ENCODE measurements at places on chromosomes 1 and 21. TPM values are rescaled to one million over a fixed set of nuclear protein-coding genes. Genes with fewer than 3 reads are reported as not detected.

DNA sequence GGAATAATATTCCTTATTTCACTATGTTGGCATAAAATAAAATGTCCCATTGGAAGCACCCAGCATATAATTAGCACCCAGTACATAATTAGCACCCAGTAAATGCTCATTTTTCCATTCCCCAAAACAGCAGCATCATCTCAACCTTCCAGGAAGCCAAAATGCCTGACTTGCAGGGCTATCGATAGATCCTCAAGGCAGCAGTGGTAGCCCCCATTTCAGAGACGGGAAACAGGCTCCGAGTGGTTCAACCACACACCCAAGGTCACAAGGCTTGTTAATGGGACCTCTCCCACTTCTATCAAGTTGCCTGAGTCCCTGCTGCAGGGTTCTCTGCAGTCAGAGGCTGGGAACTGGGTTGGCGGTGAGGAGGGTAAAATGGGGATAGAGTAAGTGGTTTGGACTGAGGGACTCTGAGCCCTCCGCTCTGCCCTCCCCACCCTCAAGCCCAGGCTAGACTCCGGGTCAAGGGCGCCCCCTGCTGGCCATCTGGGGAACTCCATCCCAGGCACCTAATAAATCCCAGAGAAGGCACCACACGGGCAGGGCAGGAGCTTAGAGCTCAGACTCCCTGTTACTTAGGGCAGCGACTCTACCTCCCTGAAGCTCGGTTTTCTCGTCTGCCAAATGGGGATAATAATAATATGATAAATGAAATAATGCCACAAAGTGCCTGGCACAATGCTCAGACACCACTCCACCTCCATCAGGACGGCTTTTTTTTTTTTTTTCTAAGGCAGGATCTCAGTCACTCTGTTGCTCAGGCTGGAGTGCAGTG lies 21.9 kb upstream of the LAPTM5 start:
- DNase-seq = peak; percentile 87

GRCh38 chr21:45444385-45444784 lies 39.4 kb downstream of the COL18A1 start:
- no peak for DNase-seq

DNA sequence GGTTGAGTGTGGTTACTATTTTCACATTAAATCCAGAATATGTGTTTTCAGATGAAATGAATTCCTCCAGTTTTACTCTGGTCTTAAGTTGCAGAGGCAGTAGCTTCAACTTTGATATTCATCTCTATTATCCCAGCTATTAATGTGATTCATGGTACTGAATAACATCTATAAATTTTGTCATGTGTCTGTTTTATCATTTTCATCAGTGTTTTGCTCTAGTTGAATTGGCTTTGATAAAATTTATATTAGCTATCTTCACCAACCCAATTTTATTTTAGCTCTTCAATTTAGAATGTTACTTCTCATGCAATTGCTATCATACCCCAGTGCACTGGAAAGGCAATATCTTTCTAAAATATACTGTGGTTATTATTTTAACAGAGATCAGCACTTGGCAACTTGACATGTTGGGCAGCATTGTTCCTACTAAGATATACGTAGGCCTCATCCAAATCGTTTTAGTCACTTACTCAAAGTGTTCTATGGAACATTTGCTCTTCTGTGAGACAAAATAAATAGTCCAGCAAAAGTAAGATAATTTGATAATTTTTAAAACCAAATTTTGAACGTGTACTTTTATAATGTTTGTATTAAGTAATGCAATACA lies 184.3 kb downstream of the NCAM2 start:
- no peak for DNase-seq

DNA sequence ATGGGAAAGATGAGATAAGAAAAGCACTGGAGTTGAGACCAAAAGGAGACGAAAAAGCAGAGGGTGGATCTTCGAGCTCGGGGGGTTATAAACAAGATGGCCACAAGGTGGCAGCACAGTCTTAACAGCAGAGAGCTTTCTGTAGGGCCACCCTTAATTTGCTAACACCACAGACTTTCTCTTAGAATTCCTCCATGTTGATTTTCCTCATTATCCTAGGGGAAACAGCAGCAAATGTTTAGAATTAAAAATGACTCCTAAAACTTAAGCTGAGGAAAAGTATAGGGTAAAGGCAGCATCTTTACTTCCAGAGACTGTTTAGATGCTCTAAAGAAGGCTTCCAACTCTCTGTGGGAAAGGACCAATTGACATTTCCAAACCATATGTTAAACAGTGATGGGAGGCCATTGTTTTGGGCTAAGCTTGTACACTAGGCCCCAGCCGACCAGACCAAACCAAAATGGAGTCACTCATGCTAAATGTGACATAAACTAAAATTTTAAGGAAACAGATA lies 2.5 kb upstream of the APOBEC4 start:
- DNase-seq = peak; percentile 68

- DNase-seq = no peak
Measured at GRCh38 chr1:235181561-235182245, 20.7 kb upstream of the RBM34 start.

- no peak for DNase-seq
Measured at GRCh38 chr1:178174539-178174938, 80.6 kb downstream of the RASAL2 start.

GRCh38 chr1:62175568-62176179 lies 19.0 kb upstream of the L1TD1 start:
- peak; percentile 45 for DNase-seq

- DNase-seq = no peak
Measured at GRCh38 chr1:154987326-154987725, 4.2 kb downstream of the FLAD1 start.

- DNase-seq = no peak
Measured at GRCh38 chr1:5287178-5288150, 633.1 kb downstream of the AJAP1 start.

GRCh38 chr1:176531921-176532897 lies 69.2 kb downstream of the PAPPA2 start:
- no peak for DNase-seq

Gene FLG2
- not detected for total RNA-seq

Gene CYP4A22
- total RNA-seq = not detected

Gene RAB25
- 129 TPM for total RNA-seq

Gene ST6GALNAC5
- 0.24 TPM for total RNA-seq

Gene ADCY10
- total RNA-seq = 0.28 TPM

Gene PROX1
- total RNA-seq = not detected

Gene EPHB2
- 31.1 TPM for total RNA-seq

Gene HIPK1
- total RNA-seq = 26.3 TPM

Gene S100A7
- total RNA-seq = not detected

Gene RHOU
- not detected for total RNA-seq

Gene LDLRAD1
- total RNA-seq = 1.6 TPM

Data from PC-9 (cell line).